ENCODE measurements at places on chromosomes 4 and X. TPM values are rescaled to one million over a fixed set of nuclear protein-coding genes. Genes with fewer than 3 reads are reported as not detected.

The TBCK gene
- total RNA-seq, result 22.5 TPM

The MFSD8 gene
- 10.2 TPM for total RNA-seq

The AR gene
- not detected for total RNA-seq

The MID1IP1 gene
- total RNA-seq, result 76.6 TPM

The CBLL2 gene
- not detected for total RNA-seq

The FAM9C gene
- total RNA-seq, result not detected

The ZFYVE28 gene
- 8.7 TPM for total RNA-seq

All from activated CD4-positive, alpha-beta T cell treated with anti-CD3 and anti-CD28 coated beads for 36 hours (primary cell).